ENCODE measurements at places on chromosomes 7 and 10. TPM values are rescaled to one million over a fixed set of nuclear protein-coding genes. Genes with fewer than 3 reads are reported as not detected.

DNA sequence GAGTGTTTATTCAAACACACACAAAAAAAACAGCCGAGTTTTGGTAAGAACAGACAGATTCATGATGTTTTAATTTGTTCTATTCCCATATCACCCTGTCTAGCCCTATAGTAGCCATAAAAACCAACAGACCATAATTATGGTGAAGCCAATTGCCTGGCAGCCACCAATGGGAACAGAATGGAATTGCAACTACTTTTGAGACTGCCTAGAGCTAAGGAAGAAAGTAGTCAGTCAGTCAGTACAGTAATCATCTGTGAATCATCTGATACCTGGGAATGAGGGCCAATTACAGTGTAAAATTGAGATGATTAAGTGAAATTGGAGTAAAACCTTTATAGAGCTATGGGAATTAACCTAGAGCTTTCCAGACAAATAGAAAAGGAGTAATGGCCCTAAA, 952.7 kb upstream of the KCND2 start:
- no peak for DNase-seq

DNA sequence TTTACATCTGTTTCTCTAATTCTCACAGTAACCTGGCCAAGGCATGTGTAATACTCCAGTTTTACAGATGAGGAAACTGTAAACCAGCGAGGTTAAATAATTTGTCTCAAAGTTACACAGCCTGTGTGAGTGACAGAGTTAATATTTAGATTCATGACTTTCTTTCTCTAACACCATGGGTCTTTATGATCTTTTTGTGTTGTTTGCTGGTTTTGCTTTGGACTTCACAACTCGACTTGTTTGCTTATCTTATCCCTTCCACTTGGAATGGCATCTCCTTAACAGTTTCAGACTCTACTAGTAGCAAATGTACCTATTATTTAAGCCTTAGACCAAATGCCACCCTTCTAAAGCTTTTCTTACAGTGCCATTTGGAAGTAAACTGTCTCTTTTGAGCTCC, 34.4 kb downstream of the MXI1 start:
- DNase-seq = no peak

- DNase-seq = no peak
These were observed 1158.8 kb upstream of the SORCS1 start for GRCh38 chr10:108323274-108323798.

- DNase-seq = no peak
These were observed 68.2 kb downstream of the DNAJB6 start for GRCh38 chr7:157404845-157405481.

- DNase-seq = no peak
These were observed 464 bp downstream of the DENND2A start for GRCh38 chr7:140640060-140640637.

- DNase-seq = no peak
These were observed 1.9 kb downstream of the EXOC6 start for GRCh38 chr10:92850185-92850584.

DNA sequence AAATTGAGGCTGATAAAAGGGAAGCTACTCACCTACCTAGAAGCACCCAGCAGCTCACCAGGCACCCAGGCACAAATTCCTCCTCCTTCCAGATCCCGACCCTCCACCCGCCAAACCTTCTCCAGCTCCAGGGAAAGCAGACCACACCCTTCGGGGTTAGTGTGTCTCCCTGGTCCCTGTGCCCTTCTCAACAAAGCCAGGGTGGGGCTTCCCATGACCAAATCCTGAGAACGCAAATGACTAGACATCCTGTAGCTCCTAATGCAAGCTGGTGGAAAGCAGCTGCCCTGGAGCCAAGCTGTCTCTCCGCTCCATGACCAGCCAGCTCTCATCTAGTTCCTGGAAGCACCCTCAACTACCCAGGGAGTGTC, 4.4 kb downstream of the TBX20 start:
- no peak for DNase-seq

Gene AEBP1
- 1.7 TPM for polyA plus RNA-seq

Gene SCRN1
- polyA plus RNA-seq = 1.9 TPM

Gene AQP1
- polyA plus RNA-seq = not detected

Gene JAKMIP3
- not detected for polyA plus RNA-seq

Measured in CD4-positive, CD25-positive, alpha-beta regulatory T cell (primary cell).